Smooth muscle cell of the brain vasculature (primary cell): ENCODE measurements at places on chromosomes 12 and 14.
A peak's percentile ranks its signal among the peaks of the same experiment; 100 is the strongest.

- no peak for DNase-seq
Observed at GRCh38 chr14:65880507-65880906, 468.0 kb downstream of the FUT8 start.

- no peak for DNase-seq
Observed at GRCh38 chr14:33515441-33515840, 435.4 kb downstream of the EGLN3 start.

- DNase-seq: no peak
Observed at GRCh38 chr12:15956413-15957185, 45.5 kb downstream of the DERA start.

DNA sequence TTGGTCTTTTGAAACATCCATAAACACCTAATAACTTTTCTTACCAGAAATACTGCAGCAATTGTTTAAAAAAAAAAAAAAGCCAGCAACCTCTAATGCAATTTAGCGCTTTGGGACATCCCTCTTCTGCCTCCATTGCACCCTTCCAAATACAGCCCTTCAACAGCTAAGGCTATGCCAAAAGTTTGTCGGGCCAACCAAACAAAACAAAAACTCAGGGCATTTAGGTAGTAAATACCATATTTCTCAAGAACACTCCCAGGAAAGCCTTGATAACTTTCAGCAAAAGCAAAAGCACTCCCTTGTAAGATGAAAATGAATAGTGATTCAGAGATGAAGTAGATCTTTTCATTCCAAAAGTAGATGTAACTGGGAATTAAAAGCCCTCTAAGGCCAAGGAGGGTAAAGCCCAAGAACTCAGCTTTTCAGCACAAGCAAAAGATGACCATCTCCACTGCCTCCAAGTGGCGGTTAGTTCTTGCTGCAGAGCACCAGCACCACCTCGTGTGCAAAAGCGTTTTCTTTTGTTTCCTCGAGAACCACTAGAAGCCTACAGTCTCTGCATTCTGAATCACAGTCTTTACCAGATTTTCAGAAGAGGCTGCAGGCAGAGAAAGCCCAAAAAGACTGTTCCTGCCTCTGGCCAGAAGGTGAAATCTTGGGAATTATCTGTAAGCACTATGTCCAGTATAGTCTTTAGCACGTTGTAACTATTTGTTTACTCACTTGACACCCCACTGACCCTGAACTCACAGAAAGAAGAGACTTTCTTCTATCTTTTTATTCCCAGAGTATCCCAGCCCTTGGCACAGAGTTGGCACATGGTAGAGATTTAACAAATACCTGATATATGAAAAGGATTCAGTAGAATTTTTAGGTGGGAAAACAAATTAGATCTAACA is 53.1 kb downstream of the SIX6 start:
- peak; percentile 53 for DNase-seq

GRCh38 chr12:87368259-87368658 is 660.9 kb downstream of the C12orf50 start:
- no peak for DNase-seq

DNA sequence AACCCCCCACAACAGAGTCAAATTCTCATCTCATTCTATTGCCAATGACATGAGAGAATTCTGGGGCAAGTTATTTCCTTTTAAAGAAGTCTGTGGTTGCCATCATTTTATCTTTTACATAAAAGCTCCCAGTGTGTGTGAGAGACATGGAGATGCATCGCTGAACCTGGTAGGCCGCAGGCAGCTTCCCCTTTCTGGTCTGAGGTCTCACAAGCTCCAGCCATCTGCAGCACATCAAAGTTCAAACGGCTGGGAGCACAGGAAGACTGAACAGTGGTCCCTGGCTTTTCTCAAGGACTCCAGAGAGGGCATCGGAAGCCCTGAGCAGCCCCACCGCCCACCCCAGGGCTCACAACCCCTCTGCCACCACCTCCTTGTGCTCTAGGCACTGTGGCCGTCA is 141.7 kb downstream of the RIMBP2 start:
- no peak for DNase-seq

GRCh38 chr14:22884738-22885523 is 1.9 kb downstream of the REM2 start:
- no peak for DNase-seq

- no peak for DNase-seq
Observed at GRCh38 chr12:124694846-124695497, 127.6 kb upstream of the NCOR2 start.

DNA sequence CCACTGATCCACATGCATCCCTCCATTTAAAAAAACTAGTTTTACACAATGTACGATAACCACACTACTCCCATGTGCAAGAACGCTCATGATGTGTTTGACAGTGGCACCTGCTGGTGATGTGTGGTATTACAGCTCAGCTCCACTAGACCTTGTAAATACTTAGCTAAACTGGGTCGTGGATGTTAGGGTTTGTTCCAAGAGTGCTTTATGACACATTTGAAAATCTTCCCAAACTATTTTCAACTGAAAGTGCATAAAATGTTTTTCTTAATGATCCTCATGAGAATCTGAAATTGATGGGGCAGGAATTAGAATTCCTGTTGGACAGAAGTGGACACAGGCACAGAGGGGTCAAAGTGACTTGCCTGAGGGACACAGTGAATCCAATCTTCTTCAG is 99.2 kb downstream of the SCARB1 start:
- DNase-seq: no peak

DNA sequence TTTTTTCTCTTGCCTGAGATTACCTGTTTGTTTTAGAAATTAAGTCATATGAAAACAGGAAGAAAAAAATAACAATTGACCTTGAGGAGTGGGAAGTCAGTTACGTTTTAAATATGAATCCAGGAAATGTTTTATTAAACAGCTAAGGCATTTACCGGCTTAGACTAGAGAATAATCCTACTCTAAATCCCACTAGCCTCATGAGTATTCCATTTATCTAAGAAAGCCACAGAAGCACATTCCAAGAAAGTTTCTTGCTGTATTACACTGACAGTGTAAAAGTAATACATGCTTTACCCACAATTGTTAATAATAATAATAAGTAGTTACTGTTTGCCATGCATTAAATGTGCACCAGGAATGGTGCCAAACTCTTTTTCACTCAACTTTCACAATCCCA is 90.9 kb downstream of the BMP4 start:
- DNase-seq: no peak

DNA sequence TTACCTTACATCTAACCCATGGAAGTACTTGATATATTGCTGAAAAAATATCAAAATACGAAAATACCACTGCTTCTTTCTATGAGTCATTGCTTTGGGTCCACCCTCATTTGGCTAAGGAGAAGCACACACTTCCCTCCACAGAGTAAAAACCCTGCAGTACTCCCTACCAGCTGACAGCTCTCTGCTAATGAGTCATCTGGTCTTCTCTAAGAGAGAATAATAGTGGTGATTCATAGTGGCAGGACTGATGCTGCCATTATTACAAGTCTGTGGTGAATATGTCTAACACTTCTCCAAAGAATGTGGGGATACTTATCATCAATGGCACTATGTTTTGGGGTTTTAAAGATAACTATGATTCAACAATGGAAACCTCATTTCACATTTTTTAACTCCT is 90.7 kb downstream of the PPFIA2 start:
- peak; percentile 31 for DNase-seq

DNA sequence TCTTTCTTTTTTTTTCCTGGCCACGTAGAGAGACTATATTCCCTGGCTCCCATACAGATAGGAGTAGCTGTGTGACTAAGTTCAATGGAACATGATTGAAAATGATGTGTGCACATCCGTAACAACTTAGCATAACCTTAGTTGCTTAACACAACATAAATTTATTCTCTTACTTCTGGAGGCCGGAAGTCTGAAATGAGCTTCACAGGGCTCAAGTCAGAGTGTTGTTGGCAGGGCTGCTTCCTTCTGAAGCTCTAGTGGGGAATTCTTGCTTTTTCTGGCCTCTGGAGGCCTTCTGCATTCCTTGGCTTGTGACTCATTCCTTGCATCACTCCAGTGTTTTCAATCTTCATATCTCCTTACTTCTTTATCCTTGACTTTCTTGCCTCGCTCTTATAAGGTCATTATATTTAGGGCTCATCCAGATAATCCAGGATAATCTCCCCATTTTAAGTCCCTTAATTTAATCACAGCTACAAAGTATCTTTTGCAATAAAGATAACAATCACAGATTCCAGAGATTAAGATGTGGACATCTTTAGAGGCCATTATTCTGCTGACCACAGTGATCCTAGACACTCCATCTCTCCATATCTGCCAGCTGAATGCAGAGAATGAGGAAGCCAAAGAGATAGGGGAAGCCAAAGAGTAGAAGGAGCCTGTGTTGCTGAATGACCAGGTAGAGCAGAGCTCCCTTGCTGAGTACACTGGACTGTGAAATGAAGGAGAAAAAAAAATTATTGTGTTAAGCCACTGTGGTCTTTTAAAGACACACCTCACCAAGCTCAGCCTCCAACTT is 21.0 kb upstream of the SNX6 start:
- DNase-seq: peak; percentile 86

- DNase-seq: peak; percentile 35
Observed at GRCh38 chr12:80837342-80837978, 100.3 kb downstream of the LIN7A start.

DNA sequence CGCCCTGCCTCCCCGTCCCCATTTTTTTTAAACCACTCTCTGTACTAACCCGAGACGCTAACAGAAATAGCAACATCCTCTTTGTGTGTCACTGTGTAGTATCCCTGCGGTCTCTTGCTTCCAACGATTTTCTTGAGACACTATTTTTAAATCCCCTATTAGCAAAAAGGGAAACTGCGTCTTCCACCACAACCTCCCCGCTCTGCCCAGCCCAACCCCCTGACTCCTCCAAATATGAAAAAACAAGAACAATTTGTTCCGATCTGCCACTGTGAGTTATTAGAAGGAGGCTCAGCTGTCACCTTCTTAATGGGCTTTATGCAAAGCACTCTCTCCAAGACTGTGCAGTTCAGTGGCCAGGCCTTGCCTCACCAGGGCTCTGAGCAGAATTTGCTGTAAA is 76.3 kb downstream of the MAP1LC3B2 start:
- DNase-seq: no peak

GRCh38 chr12:54442961-54443360 is 23.9 kb upstream of the ITGA5 start:
- no peak for DNase-seq

DNA sequence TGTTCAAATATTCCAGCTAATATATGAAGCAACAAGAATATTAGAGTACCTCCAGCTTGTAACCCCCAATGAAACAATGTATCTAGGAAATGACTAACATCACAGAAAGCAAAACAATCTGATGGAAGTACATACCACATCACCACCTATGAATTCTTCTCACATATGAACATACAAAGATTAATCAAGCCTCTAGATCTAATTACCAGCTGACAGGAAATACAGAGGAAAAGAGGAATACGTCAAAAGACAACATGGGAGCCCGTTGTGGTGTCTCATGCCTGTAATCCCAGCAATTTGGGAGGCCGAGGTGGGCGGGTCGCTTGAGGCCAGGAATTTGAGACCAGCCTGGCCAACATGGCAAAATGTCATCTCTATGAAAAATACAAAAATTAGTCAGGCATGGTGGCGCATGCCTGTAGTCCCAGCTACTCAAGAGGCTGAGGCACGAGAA is 7.5 kb downstream of the NEDD8 start:
- no peak for DNase-seq

GRCh38 chr14:103521951-103522563 is 573 bp downstream of the CKB start:
- no peak for DNase-seq

DNA sequence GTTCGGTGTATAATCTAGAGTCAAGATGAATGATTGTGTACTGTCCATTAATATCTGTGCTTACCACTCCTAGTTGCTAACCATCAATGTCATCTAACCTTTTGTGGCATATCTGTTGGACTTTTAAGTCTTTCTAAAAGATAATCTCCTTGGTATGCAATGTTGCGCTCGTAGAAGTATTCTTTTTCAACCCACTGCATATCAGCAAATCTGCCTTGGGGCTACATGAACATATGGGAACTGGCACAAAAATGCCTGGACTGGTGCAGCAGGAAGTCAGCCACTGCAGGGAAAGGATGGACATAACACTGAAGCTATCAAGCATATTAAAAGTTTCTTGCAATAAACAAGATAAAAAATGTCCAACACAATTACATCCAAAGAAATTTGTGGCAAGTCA is 124.3 kb upstream of the SLC38A4 start:
- DNase-seq: no peak

DNA sequence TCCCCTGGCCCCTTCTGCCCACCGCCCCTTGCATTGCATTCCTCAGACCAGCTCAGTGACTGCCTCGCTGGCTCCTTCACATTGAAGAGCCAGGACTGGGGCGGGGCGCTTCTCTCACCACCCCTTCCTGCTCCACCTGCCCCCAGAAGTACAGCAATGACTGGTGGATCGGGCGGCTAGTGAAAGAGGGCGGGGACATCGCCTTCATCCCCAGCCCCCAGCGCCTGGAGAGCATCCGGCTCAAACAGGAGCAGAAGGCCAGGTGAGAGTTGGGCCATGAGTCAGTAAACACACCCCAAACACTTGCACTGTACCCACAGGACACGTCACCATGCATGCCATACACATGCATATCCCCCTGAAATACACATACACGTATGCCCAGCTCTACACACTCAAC is 5.8 kb downstream of the CACNB3 start:
- no peak for DNase-seq

DNA sequence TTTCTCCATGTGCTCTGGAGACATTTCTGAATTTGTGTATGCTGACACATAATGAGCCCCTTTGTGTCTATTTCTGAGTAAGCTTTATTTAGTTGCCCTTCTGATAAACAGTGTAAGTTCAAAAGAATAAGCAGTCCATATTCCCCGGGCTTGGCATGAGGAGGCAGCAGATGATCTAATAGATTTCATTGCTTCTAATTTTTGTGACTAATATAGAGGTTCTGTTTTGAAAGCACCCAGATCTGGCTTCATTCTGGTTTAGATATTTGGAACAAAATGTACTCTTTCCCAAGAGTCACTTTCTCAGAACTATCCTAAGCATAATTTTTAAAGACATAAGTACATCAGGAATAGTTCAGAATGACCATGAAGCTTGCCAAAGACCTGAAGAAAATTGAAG is 290.9 kb downstream of the BTG1 start:
- peak; percentile 17 for DNase-seq

- DNase-seq: no peak
Observed at GRCh38 chr12:47024463-47024862, 55.0 kb upstream of the PCED1B start.

- DNase-seq: no peak
Observed at GRCh38 chr14:96602186-96602585, 100.0 kb downstream of the PAPOLA start.
